Activated CD4-positive, alpha-beta T cell treated with anti-CD3 and anti-CD28 coated beads, Interleukin-10, Interleukin-2, amounts not matched to agents 100 ng/mL and 50 ng/mL, durations not matched to agents 16 hours and 8 hours (primary cell): ENCODE measurements at places on chromosomes 3 and 15.
A peak's percentile ranks its signal among the peaks of the same experiment; 100 is the strongest.

- DNase-seq = no peak
Observed at GRCh38 chr15:60093273-60094067, 89.4 kb downstream of the FOXB1 start.

DNA sequence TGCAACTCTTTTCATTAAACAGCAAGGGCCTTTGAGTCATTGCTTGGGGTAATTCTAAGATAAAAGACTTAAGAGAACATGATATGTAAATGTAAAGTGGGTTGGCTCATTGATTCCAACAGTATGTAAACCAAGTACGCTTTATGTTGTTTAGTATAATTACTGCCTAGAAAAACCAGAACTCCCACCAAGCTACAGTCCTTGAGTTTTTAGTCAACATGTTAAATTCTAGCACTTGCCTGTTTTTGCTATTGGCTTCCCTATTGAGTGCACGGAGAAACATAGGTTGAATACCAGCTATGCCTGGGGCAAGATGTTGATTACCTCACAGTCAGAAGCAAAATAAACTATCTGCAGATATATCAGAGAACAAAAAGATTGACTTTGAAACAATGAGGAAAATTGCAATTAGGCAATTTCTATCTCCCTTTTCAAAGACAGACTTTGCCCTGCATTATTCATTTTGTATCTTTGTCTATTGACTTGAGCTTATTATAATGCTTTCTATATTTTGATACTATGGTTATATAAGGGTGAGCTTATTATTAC, 179.3 kb downstream of the ZPLD1 start:
- no peak for DNase-seq

DNA sequence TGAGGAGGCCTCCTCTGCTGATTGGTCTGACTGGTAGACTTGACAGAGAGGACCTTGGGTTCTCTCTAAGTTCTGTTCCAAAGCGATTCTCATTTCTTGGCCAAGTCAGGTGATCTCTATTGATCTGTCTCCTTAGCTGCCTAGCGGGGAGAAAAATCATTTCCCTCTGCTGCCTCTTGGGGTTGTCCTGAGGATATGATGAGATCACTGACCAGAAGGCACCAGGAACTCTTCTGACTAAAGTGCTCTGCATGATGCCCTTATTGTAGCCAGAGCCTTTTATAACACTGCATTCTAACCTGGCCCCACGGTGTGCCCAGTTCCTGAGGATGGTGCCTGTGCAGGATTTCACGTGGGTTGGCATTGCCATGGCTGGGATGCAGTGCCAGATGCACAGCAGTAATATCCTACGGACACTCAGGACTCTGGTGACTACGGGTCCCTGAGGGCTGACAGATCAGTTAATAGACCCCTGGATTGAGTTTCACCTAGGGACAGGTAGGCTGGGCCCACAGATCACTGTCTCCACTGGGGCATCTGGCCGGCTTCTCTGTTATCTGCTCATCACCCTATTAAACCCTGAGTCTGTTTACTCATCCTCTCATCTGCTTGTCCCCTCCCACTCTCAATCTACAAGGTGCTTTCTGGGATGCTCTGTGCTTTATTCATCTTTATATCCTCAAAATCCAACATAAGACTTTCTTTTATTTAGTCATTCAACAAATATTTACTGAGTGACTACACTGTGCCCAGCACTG, 3.9 kb upstream of the HEG1 start:
- DNase-seq = no peak

GRCh38 chr15:31774045-31774444, 256.3 kb upstream of the CHRNA7 start:
- DNase-seq = no peak

- no peak for DNase-seq
Observed at GRCh38 chr3:118472586-118472985, 562.1 kb downstream of the IGSF11 start.

GRCh38 chr15:51855612-51856011, 26.2 kb downstream of the TMOD3 start:
- DNase-seq = no peak

- peak; percentile 44 for DNase-seq
Observed at GRCh38 chr3:168249550-168250414, 154.1 kb upstream of the GOLIM4 start.

DNA sequence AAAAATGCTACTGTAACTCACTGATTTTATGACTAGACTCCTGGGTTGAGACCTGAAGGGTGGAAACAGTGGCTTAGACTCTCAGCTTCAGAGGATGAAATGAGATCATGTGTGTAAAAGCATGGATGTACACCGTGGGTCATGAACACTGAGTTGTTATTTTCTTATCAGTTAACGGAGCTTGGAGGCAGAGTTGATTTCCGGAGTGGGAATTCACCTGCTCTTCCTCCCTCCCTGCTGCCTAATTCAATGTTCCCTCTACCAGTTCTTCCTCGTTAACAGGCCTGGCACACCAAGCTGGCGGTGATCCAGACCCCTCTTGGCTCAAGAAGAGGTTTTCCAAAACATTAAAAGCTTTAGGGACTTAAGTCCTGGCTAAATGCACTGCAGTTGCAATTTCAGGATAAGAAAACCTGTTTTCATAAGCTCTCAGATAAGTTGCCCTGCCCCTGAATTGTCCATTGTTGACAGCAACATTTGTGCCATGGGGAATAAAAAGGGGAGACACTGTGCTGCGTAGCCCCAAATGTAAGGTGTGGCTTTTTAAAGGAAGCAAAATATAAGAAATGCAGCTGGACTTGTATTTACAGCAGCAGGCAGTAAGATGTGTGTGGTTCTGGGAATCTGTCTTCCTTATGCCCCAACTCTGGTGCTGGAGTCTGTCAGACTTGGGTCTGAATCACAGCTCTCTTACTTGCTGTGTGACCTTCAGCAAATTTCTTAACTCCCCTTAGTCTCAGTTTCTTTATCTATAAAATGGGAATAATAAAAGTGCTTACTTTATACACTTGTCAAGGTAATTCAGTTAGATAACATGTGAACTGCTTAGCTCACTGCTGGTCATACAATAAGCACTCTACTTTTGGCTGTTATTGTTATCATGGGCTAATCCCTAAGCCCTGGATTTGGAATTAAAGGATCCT, 9.9 kb downstream of the PDIA5 start:
- DNase-seq = no peak
